Stimulated activated CD8-positive, alpha-beta memory T cell treated with anti-CD3 and anti-CD28 coated beads, Interleukin-4, amount 100 ng/mL, for 4 hours (primary cell): ENCODE measurements at places on chromosomes 6 and 20.

GRCh38 chr20:54107600-54108325 lies 37.4 kb upstream of the BCAS1 start:
- no peak for DNase-seq

GRCh38 chr6:68637071-68637470 lies 2.0 kb downstream of the ADGRB3 start:
- no peak for DNase-seq

DNA sequence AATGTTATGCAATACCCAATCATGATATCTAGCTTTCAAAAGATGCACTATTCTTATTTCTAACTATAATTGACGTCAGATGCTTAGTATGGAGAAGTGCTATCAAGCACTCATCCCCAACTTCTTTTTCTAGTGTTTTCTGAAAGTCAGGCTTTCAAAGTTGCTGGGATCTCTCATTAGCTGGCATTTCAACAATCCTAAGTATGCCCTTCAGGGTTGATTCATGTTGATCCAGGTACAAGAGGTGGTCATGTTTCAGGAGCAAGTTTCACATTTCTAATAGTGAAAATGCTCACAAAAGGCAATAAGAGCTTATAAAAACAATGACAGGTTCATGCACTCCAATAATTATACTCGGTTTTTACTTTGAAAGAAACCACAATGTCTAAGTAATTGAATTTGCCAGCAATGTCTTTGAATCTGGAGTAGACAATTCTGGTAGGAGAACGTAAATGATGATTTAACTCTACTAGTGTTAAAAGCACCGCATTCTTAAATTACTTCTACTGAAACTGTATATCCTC lies 193.7 kb upstream of the KHDRBS2 start:
- no peak for DNase-seq

DNA sequence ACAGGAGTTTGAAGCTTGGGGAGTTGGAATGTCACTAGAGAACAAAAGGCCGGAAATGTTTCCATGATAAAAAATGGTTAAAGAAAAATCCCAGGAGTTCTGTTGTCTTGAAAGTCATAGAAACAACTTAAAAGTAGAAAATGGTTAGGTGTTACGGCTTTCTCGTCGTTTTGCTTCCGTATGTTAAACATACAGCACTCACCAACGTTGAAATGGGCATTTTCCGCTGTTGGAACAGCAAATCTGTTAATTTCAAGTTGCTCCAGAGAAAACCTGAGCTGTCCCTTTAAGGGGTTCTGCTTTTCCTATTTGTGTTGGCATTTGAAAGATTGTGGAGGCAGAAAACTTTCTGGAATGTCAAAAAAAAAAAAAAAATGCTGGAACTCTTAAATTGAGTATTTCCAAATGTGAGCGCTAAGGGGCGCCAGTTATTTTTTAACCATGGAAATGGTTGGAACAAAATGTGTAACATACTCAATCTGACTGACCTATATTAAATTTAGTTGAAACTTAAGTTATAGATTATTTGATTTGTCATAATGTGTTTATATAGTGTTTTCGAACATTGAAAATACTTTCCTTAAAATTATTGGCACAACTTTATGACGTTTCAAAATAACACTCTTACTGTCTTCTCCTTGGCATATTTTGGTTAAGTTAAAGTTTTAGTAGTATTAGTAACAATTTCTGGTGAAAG lies 2.2 kb downstream of the QKI start:
- DNase-seq = no peak

- DNase-seq = no peak
These were observed 847 bp upstream of the CD93 start for GRCh38 chr20:23086931-23087411.

DNA sequence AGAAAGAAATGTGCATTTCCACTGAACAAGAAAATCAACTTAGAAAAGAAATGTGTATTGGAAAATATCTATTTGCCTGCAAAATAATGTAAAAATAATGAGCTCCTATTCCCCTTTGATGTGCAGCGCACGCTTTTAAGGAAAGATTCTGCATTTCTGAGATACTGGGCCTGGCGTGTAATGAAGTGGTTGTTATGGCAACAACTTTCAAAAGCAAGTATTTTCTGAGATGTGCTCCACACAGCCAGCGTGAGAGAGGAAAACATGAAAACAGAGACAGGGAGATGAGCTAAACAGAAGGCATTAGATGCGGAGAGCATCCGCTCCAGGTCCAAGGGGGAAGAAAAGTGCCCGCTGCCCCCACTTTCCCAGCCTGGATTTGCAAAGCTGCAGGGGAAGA lies 39.1 kb upstream of the GTSF1L start:
- DNase-seq = no peak

GRCh38 chr20:7696311-7696710 lies 243.9 kb downstream of the HAO1 start:
- DNase-seq = no peak

GRCh38 chr6:104788400-104788799 lies 71.3 kb downstream of the HACE1 start:
- no peak for DNase-seq

DNA sequence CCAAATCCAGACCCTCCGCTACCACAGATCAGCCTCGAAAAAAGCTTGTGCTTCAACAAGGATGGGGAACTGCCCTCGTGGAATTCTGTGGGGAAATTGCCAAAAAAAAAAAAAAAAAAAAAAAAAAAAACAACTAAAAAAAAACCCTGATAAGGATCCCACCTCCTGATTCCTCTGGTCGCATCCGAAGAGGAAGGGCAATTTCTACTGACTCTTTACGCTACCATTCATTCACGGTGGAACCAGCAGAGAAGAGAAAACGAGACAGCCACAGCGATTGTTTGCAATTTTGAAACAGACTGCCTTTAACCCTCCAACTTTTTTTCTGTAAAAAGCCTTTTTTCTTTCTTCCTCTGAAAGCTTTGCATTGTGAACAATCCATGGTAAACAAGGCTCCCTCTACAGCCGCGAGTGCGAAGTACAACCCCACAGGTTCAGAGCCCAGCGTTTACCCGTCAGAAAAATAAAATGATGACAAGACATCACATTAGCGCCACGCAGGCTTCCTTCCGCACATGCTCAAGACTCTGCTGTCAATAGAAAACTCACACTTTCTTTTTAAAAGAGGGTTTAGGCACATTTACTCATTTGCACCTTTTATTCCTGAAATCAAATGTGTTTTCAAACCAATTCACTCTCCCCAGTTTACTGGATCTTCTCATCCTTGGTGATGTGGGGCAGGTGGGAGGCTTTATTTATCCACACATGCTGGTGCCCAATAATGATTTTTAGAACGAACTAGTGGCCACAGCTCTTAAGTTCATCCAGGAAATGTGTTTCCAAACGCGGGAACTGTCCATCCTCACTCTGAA lies 100.0 kb downstream of the NOL4L start:
- peak; percentile 59 for DNase-seq

GRCh38 chr6:35419961-35420360 lies 32.2 kb upstream of the FANCE start:
- no peak for DNase-seq

DNA sequence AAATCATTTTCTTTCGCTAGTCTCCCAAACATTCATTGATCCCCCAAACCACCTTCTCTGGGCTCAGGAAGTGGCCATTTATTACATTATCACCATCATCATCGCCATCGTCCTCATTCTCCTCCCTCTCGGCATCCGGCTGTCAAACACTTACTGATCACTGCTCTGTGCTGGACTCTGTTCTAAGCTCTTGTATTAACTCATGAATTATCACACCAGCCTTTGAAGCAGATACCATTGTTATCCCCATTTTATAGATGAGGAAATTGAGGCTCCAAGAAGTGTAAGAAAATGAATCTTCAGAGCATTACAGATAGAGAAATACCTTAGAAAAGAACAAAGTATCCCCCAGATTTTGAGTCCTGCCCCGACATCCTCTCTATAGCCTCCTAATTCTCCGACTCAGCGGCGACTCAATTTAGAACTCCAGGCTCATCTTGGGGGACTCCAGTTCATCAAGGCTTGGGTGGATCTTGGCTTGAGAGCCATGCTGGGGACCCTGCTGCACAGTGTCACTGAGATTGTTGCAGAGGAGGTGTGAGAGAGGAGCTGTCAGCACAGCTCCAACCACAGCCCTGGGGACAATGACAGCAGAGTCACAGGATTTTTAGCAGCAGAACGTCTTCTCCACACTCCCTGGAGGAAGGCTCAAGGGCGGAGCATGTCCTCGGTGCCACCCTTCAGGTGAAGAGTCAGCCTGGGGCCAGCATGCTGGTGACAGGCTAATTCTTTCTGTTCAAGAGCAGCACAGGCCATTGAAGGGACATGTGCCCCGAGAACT lies 6.6 kb upstream of the EEF1E1 start:
- no peak for DNase-seq

DNA sequence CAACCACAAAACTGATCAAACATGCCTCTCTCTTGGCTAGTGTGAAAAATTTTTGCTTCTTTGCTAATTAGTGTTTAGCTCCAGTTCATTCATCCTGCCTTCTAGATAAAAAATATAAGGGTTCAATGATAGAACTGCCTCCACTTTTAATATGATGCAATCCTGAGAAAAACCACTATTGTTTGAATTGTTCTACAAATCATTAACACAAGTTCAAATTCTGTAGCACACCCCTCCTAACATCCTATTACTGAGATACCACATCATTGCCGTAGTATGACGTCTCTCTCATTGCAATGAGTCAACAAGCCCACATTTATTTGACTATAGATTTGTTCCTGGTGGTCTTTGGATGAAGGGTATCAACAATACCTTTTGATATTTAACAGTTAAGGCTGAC lies 365.8 kb upstream of the OPRM1 start:
- DNase-seq = no peak

DNA sequence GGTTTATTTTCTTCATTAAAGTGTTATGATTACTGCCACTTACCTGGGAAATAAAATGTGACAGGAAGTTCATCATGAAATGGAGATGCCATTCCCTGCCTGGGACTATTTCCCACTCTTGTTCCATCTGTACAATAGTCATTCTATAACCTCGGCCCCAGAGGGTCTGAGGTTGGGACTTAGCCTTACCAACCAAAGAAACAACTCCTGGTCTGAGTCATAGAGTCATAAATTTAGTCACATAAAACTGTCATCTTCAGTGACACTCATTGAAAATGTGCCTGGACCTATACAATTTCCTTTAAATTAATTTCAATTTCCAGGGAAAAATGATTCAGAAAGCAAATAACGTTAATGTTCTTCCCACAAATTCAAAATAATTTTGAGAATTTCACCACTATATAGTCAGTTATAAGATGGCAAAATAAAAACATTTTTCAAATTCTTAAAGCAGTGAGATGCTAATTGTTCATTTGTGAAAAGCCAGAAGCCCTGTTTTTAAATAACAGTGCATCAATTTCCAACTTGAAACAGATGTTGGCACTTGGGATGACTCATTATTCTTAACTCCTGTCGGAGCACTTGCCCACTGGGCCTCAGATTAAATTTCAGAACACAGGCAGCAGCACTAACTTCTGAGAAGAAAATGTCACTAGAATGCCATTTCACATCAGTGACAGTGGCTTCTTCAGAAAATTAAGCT lies 201.2 kb upstream of the SMLR1 start:
- DNase-seq = no peak

GRCh38 chr20:10619427-10619826 lies 54.4 kb downstream of the JAG1 start:
- DNase-seq = no peak

DNA sequence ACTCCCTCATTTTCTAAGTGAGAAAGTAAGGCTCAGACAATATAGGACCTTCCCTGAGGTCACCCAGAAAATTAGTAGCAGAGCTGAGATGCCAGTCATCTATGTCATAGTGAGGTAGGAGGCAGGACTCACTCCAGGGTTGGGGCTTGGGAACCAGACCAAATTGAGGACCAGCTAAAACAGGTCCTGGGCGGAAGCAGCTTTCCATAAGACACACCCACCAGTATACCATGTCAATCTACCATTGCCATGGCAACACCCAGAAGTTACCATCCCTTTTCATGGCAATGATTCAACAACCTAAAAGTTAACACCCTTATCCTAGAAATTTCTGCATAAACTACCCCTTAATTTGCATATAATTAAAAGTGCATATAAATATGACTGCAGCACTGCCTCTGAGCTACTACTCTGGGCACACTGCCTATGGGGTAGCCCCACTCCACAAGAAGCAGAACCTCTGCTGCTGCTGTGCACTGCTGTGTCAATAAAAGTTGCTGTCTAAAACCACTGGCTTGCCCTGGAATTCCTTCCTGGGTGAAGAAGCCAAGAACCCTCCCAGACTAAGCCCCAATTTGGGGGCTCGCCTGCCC lies 30.3 kb upstream of the OCSTAMP start:
- DNase-seq = no peak

- no peak for DNase-seq
These were observed 72.5 kb downstream of the ITCH start for GRCh38 chr20:34435589-34435988.

GRCh38 chr6:160462551-160463109 lies 114.5 kb downstream of the SLC22A3 start:
- DNase-seq = no peak

DNA sequence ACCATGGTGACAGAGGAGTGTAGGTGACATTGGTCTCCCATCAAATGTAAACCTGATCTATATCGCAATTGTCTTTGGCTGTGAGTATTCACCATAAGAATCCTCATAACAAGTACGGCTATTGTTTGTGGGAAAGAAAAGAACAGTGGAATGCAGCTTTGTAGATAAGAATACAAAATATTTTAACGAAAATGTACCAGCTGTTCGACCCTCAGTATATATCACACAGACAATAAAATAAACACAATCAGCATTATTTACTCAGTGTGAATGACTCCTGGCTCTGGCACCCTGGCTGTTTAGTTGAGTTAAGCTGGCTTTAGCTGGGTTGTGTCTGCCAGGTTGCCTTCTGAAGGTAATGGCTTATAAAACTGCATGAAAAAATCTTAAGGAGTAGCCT lies 43.4 kb downstream of the SNRNP48 start:
- DNase-seq = no peak

GRCh38 chr20:1327241-1327653 lies 1.7 kb downstream of the SDCBP2 start:
- no peak for DNase-seq

DNA sequence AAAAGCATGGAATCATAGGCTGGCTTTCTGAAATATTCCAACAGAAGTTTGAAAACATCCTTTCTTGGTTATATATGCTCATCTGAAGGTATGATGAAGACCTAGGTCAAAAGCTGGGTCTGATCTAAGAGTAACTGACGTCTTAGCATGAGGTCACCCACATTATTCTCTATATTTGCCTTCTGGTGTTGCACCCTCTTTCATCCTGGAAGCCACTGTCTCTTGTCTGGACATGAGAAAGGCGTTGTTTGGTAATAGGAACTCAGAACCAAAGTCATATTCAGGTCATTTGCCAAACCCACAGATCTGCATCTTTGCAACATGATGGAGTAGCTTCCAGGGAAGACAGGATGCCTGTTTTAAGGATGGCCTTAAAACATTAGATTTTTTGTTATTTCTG lies 17.6 kb downstream of the GABRR1 start:
- no peak for DNase-seq

DNA sequence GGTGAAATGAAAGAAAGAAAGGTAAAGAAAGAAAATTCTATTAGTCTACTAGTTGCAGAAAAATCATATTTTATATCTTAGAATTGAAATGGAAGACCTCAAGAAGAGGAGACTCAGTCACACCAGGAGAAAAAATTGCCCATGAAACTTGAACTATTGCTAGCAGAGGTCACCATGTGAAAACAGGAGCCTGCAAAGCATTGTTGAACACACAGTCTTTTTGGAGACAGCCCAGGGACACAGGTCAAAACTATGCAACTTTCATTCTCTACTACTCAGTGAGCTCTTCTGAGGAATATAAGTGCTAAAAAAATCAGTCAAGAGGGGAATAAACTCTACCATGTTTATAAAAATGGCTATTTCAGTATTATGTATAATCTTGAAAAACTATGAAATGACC lies 89.8 kb upstream of the TENT5A start:
- DNase-seq = no peak

- no peak for DNase-seq
These were observed 50.2 kb upstream of the SIRPG start for GRCh38 chr20:1707588-1708449.
